ENCODE measurements at places on chromosomes 1 and 21.

- peak; percentile 32 for DNase-seq
Measured at GRCh38 chr1:40153073-40153770, 8.0 kb upstream of the RLF start.

DNA sequence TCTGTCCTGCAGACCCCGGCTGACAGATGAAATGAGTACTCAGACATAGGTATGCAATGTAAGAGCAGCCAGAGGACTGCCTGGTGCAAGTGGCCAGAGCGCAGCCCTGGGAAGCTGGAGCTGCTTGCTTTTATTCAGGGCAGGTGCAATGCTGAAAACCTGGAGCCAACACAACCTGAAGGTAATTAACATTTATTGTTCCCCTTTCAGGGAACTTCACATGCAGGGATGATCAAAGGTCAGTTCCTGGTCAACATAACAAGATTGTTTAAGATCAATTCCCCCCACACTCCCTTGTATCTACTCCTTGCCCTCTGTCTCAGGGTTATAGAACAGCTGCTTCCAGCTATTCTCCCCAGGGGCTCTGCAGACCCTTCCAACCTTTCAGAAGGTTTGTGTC lies 48.7 kb upstream of the PRELP start:
- no peak for DNase-seq

GRCh38 chr1:9149837-9150581 lies 21.1 kb upstream of the GPR157 start:
- no peak for DNase-seq

DNA sequence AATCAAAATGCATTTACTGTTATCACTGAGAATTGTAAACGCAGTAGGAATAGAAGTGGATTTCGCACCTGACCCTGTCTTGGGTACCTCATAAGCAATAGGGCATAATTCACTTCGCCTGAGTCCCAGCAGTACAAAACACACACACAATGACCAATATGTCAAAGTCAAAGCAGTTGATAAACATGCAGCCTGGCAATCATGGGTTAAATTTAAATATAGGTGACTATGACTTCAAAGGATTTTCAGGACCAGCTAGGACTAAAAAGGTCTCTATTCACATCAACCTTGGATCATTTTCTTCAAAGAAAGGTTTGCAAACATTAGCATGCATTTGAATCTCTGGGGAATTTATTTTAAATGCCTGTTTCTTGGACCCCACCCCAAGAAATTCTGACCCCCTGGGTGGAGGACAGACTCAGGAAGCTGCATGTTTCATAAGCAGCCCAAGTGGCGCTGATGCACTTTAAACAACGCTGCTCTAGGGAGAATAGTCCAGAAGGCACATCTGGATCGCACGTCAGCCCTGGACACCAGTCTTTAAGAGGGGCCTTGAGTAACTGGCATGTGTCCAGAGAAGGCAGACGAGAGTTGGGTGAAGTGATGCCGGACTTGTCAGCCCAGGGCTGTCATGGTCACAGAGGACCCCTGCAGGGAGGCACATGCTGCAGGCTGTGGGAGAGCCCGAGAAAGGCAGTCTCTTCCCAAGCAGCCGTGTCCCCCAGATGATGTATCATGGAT lies 55.7 kb upstream of the EFHD2 start:
- no peak for DNase-seq

DNA sequence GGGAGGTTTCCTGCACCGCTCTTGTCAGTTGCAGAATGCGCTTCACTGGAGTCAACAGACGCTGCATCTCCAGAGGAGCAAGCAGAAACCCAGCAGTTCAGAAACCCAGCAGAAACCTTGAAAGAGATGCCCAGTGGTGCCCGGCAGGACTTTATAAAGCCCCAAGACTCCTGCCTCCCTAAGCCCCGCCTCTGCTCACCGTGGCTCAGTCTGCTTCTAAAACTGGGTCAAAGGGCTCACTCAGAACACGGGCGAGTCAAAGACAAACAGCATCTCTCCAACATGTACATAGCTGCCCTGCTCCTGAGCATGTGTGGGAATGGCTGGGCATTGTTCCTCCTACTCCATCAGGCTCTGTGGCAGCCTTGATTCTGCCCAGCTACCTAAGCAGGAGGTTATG lies at the start of gene HMGCS2:
Gene HMGCS2, minus strand, starts transcription at position 128 of the 400 bp plus-strand sequence. Its CDS starts 61 bp downstream, at position 67.
- no peak for DNase-seq

DNA sequence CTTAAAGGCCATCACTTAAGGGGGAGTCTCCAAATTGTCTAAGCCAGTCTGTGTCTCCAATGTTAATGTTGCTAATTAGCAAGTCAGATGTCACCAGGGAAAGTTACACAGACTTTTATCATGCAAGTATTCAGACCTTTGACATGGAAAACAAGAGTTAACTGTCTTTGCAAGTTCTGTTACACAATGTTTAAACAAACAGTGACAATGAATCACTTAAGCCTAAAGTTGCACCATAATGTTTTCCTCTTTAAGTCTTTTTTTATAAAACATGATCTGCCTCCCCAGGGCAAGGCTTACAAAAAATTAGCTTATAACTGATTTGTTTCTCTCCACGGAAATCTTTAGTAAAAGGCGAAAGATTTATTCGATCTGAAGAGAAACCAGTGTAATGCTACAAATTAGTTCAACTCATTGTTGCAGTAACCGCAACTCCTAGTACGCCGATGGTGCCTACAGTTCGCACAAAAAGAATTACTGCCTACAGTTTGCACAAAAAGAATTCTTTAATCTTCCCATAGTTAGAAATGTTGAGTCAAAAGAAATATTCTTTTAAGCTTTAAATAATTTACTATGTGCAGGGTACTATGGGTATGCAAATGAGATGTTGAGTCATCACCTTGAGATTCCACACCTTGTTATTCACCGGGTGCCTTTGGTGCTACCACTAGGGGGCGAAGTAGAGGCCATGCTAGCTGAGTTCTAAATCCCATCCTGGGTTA lies 45.3 kb downstream of the HHAT start:
- DNase-seq, result peak; percentile 99

DNA sequence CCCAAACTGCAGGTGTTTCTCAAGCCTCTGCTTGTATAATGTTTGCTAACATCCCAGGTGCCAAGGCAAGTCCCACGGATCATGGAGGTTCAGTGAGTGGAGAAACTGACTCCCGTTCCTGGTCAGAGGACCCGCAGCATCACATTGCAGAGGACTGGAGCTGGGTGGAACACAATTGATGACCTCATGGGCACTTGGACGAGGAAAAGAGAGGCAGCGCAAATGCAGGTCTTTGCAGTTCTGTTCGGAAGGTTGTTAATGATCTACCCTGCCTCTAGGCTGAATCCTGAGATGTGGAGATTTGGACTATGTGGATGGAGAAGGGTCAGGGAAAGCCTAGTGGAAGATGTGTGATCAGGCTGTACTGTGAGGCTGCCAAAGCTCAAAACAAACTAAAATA lies 192.9 kb downstream of the DUSP10 start:
- no peak for DNase-seq

- no peak for DNase-seq
Measured at GRCh38 chr1:14149431-14149830, 449.1 kb upstream of the KAZN start.

- DNase-seq, result no peak
Measured at GRCh38 chr1:1173793-1174415, at the start of gene TTLL10. TSS of gene TTLL10 (plus strand) at chr1:1173880. CDS start at chr1:1179216, 5,336 bp downstream.

DNA sequence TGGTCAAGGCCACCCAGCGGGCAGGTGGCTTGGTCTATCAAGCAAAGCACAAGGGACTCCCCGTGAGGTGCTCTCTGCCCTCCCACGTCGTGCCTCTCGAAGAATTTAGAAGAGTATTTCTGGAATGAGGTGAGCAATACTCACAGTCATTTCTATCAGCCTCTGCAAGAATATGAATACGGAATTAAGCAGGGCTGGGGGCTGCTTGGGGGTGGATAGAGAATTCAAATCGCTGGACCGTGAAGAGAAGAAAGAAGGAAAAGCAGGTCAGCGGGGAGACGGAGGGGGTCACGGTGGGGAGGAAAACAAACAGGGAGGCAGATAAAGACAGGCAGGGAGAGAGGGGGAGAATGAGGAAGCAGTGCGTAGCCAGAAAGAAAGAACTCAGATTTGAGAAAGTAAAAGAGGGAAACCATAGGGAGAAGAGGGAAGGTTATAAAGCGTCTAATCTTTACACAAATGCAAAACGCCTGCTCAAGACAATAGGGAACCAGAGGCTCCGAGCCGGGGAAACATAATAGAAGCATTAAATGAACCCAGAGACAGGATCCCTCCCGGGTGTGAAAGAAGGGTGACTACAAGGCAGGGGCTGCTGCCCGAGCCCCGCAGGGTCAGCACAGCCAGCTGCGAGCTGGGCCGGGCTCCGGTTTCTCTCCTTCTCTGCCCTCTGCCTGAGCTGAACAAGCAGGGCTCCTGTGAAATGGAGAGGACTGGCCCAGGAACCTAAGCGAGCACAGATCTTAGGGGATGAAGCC lies 2.1 kb upstream of the EDN2 start:
- DNase-seq, result peak; percentile 90

GRCh38 chr1:31822766-31823165 lies 6.9 kb upstream of the SPOCD1 start:
- no peak for DNase-seq

- DNase-seq, result peak; percentile 28
Measured at GRCh38 chr1:76901158-76901767, 34.0 kb downstream of the ST6GALNAC5 start.

DNA sequence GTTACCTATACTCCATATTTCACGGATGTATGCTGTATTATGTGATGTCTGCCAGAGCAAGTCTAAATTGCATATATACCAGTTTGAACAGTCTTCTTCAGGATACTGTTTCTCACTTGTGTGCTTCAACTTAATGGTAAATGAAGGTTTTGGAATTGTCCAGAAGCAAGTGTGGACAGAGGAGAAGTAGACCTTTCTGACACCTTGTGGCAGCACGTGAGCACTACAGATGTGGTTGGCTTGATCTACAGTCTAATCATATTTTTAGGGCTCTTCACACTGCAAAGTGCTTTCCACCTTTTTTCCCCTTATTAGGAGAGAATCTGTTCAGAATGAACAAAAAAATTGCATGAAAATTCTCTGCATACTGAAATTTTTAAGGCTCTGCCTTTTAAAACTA lies 10.9 kb downstream of the MORC3 start:
- DNase-seq, result peak; percentile 38

DNA sequence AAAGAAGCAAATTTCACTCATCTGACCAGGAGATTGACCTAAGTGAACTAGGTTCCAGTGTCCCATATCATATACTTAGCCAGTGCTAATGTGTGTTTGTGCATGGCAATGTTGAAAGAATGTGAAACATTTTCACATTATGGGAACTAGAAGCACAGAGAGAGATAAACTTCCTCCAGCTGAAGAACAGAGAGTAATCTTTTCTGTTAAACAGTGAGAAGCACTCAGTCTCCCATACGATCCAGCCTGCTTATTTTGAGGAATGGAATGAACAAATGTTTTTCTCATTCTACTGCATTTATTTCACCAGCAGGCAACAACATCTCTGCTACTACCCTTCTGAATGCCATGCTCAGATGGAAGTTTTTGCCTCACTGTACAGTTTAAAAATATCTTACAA lies 170.5 kb downstream of the TTLL7 start:
- no peak for DNase-seq

DNA sequence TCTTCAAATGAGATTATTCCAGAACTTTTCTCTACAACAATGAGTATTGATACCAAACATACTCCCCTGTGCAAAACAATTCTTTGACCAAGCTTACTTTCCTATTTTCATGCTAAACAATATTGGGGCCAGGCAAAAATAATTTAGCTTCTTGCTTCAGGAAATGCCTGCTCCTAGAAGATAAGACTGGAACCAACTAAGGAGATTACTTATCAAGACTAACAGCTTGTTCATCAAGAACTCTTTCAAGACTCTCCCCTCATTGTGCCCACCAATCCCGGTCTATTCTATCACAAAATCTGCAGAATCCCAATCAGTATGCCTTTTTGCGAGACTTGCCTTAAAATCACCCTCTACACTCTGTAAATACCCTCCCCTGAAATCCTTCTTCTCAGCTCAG lies 536.6 kb downstream of the RWDD3 start:
- no peak for DNase-seq

DNA sequence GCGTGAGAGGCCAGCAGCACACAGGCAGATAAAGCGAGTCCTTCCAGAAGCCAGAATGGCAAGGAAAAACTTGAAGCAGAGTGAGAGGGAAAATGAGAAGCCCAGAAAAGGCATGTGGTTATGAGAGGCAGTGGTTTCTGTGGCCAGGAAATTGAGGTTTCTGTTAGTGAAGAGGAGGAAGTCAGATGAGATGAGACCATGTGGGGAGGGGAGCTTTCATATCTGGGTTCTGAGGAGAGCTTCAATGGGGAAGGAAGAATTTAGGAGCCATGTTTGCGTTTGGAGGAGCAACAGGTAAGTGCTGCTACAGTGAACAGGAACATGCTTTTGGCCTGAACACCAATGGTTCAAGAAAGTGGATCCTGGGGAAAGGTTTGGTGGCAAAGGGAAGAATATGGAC lies 6.1 kb upstream of the CD1A start:
- DNase-seq, result no peak
